ENCODE measurements at places on chromosomes 7 and 10. TPM values are rescaled to one million over a fixed set of nuclear protein-coding genes. Genes with fewer than 3 reads are reported as not detected.

The CALD1 gene
- total RNA-seq, result 343 TPM

The CALML3 gene
- total RNA-seq, result 50.6 TPM

The EN2 gene
- total RNA-seq, result 0.98 TPM

The TMEM140 gene
- total RNA-seq, result 20.4 TPM

The DKK1 gene
- 14.0 TPM for total RNA-seq

The CALHM3 gene
- total RNA-seq, result not detected

The TMEM273 gene
- 17.9 TPM for total RNA-seq

The PSMC2 gene
- 63.3 TPM for total RNA-seq

The A1CF gene
- total RNA-seq, result not detected

The GIMAP5 gene
- total RNA-seq, result 24.1 TPM

The PRKRIP1 gene
- total RNA-seq, result 17.4 TPM

The SKIDA1 gene
- 2.7 TPM for total RNA-seq

The CPXM2 gene
- total RNA-seq, result 18.9 TPM

The CAV2 gene
- total RNA-seq, result 42.5 TPM

The CLRN3 gene
- not detected for total RNA-seq

The SEC24C gene
- total RNA-seq, result 47.9 TPM

The PLEKHS1 gene
- total RNA-seq, result not detected

The FAM20C gene
- total RNA-seq, result 22.1 TPM

The ENTPD1 gene
- 17.7 TPM for total RNA-seq

The CYP3A7 gene
- total RNA-seq, result not detected

The ACSL5 gene
- 8.3 TPM for total RNA-seq

The CFAP69 gene
- total RNA-seq, result 2.7 TPM

The C1GALT1 gene
- 29.0 TPM for total RNA-seq

The LRIT1 gene
- not detected for total RNA-seq

The PPA1 gene
- total RNA-seq, result 79.3 TPM

The AVPI1 gene
- 125 TPM for total RNA-seq

The NKX1-2 gene
- total RNA-seq, result 0.98 TPM

The CWF19L1 gene
- total RNA-seq, result 13.3 TPM
